ENCODE measurements at places on chromosomes 6 and 20.

DNA sequence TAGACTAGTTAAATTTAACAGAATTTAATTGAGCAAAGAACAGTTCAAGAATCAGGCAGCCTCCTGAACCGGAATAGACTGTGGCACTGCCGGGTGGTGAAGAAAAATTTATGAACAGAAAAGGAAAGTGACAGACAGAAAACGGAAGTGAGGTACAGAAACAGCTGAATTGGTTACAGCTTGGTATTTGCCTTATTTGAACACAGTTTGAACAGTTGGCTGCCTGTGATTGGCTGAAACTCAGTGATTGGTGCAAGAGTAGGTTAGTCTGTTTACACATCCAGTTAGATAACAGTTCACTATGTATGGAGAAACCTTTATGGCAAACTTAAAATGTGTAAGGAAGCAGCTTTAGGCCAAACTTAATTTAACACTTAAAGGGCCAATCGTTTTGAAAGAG, 116.0 kb upstream of the CITED2 start:
- peak; percentile 16 for DNase-seq

DNA sequence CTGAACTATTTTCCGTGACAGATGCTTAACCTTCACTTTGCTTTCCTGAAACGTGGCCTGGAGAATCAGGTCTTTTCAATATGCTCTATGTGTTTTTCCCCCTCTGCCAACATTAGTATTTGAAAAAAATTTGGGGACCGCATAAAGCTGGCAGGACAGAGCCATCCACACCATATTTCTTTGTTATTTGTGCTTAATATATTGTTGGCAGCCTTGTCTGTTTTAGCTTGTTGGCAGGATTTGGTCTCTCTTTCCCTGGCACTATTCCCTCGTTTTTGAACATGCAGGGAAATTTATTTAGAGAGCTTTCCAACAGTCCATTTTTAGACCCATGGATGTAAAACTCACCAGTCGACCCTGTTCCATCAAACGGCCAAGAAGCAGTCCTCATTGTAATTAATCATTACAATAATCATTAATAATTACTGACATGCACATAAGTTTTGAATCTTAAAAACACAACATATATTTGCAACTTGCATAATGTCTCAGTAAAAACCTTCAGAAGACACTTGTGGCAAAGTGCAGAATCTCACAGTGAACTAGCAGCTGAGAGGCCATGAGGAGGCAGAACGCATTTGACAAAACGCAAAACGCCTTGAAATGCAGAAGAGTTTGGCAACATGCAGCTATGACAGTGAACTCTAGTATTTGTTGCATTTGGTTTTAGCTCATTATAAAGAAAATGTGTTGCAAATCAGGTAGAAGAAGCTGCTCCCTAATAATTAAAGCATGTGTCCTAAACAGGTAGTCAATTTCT, 514.2 kb downstream of the C6orf118 start:
- DNase-seq: no peak

DNA sequence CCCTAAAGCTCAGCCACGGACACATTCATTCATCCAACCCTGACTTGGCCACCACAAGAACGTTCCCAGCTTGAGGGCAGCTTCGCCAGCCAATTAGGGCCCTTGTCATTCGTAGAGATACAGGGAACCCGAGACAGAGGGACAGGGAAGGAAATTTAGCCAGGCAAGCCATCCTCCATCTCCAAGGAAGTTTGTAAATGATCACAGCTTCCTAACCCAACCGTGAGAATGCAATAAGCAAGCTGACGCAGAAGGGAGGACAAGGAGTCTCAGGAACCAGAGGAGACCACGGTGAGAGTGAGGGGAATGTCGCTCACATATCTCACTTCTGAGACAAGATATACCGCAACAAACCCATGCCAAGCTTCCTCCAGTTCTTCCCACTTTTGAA, 1.4 kb downstream of the TRAM2 start:
- DNase-seq: peak; percentile 48

GRCh38 chr6:68993911-68994310, 358.8 kb downstream of the ADGRB3 start:
- DNase-seq: no peak

DNA sequence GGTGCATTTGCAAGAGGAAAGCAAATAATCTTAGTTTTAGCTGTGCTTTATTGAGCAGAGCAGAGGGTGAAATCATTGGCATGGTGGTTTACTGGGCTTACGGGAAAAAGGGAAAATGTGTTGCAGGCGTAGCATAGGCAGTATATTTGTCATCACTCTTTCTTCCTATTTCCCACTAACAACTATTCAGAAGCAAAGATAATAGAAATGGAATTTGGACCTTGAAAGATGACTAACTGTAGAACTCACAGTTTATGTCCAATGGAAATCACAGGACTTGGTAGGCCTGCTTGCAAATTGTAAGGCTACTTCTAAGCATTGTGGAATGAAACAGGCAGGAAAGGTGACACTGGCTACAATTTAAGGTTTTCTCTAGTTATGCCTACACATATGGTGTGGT, 611.9 kb upstream of the MAN1A1 start:
- no peak for DNase-seq

DNA sequence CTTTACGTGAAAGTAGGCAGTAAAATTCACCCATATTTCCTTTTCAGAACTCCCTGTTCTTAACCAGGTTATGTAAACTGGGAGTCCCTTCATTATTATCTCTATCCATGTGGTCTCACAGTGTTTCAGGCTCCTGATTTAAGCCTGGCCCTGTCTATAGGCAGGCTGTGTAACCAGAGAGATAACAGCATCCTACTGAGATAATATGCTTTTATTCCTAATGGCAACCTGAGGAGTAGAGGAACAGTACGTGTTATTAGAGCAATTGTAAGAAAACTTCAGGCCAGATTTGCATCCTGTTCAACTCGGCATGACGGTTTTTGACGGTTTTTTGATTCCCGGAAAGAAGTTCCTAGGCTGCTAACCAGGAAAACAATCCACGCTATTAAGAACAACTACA, 16.9 kb downstream of the FUT9 start:
- no peak for DNase-seq

GRCh38 chr20:62766716-62767115, 29.6 kb upstream of the MRGBP start:
- no peak for DNase-seq

GRCh38 chr20:50043573-50044352, 61.0 kb downstream of the SNAI1 start:
- DNase-seq: no peak

GRCh38 chr20:1618954-1619540, 762 bp downstream of the SIRPB1 start:
- no peak for DNase-seq

GRCh38 chr20:6069669-6070068, 15.8 kb upstream of the LRRN4 start:
- no peak for DNase-seq

- DNase-seq: peak; percentile 72
Observed at GRCh38 chr6:1789092-1789491, 179.4 kb downstream of the FOXC1 start.

DNA sequence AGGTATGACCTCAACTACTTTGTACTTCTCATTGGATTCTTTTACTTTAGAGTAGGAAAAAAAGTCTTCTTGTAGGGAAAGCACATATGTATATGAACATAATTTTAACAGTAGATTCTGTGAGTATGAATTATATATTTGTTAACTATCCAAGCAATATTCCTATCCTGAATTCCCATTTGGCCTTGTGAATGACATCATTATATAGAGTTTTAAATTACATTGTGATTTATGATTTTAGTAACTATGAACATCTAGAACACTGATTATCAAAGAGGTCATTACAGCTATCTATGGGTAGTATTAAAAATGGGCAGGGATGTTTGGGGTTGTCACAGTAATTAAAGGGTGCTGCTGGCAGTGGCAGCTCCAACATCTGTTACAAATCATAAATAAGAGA, 163.9 kb upstream of the TFAP2D start:
- DNase-seq: no peak

DNA sequence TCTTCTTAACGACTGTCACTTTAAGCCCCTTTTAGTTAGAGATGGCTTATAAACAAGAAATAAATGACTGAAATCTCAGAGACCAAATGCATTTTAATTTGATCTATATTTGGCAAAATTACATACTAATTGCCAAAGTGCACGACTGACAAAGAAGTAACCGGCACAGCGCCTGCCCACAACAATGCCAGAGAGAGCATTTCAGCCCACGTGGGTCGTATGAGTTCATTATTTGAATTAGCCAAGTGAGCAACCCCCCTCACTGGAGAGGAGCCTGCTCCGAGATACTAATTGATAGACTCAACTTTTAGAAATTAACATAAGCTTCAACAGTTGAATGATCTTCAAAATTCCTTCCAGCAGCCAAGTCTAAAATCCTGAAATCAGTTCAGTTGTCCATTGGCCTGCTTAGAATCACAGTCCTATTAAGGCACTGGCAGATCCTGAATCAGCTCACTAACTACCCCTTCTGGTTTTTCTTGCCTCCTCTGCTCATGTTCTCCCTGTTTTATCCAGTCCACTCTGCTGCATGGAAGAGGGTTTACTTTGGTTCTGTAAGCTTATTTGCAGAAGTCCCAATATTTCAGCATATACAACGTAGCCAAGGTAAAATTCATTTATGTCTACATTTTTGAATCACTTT, 519.1 kb upstream of the AGPAT4 start:
- DNase-seq: no peak

DNA sequence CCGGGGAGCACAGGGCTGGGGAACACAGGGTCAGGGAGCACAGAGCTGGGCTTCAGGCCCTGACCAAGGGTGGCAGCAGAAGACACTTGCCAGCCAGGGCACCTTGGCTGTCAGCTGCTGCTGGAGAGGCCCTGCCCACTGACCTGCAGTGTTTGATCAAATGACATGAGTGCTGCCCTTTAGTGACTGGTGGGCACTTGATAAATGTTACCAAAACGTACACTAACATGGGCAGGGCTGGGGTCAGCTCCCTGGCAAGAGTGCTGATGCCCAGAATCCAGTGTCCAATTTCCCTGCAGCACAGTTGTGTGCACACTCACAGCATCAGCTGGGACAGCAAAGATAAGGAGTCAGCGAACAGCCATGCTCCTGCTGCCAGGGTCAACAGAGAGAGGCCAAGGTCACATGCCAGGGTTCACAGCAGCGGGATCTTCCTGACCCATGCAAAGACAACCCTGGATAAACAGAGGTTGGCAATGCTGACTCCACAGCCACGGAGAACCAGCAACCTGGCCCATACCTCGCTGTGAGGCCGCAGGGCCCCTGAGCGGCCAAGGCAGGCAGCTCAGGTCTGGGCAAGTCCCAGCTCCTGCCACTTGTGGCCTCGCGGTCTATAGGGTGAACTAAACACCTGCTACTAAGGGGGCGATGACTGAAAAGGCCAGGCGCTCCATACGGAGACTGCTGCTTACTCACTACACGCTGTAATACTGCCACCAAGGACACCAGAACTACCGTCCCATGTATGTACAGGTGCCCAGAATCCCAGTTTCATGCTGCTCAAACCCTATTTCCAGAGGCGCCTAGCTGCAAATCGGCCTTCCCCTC, 46.3 kb downstream of the NINL start:
- no peak for DNase-seq

DNA sequence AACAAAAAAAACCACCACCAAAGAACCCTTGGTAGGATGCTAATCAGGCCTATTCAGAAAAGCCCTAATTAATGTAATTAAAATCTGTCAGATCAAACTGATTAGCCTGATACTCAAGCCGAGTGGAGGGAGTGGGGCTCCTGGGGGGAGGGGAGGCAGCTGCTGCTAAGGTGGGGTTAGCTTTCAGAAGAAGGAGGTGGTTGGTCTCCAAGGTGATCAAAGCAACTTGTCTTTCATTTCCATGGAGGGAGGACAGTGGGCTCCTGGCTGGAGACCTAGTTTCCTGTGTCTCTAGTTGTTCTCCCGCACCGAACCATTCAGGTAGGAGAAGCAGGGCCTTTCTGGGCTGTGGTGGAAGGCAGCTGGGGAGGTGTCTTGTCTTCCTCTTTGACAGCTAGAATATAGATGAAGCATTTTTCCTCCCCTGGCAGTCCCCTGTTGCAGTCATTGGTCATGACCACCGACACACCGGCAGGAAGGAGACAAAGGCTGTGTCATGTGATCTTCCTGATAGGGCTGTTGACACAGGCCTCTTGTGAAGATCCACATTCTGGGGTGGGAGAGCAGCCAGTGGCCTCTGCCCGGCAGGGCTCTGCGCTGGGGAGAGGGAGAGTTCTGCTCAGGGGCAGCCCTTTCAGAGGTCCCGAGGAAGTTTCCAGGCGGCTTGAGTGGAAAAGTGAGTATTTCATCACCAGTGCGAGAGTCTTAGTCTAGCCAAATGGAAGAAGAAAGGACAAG, 39.9 kb upstream of the PRDM1 start:
- no peak for DNase-seq

DNA sequence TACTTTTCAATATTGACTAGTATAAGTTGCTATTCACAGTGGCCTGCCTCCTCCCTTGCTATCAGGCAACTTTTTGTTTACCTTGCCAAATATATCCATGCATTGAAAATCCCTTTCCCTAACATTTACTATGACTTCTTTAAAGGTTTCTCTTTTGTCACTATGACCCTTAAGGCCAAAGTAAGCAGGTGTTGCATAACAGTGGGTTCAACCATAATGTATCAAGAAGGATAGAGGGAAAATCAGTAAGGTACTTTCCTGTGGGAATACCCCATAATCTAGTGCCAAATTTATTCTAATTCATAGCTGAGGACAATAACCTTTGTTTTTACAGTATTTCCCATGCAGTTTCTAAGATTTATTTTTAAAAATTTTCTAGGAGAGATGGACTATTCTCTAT, 527.6 kb downstream of the CDKAL1 start:
- DNase-seq: no peak

GRCh38 chr20:50980071-50980681, 21.6 kb downstream of the MOCS3 start:
- peak; percentile 48 for DNase-seq

GRCh38 chr6:130896249-130896648, 69.0 kb downstream of the SMLR1 start:
- no peak for DNase-seq

DNA sequence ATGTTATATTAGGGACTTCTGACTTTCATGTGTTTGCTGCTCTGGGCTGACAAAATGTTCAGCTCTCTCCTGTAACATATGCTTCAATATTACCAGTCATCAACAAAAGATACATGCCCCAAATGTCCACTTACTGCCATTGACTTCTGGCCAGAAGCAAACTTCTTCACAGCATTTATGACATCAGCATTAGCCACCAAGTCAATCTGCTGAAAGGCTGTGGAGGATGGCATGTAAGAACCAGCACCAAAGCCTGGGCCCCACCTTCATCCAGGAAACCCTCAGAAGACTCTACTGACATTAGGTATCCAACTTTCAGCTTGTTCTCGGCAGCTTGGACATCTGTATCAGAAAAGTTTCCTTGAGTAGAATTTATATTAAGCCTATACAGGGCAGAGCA, 595.5 kb downstream of the COL12A1 start:
- no peak for DNase-seq

DNA sequence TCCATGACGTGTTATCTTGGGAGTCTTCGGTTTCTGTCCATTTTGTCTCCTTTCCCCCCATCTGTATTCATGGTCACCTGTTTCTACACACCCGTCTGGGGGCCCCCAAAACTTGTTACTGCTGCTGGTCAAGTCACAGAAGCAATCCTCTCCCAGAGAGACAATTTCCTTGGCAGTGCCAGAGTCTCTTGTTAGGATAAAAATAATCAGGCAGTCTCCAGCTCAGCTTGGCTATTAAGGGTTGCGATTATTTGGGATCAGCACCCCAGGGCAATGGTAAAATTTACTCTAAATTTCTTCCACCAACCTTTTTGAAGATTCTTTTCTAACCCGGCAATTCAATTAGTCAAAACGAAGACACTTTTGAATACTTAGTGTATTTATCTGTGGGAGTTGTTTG, 229.1 kb upstream of the JARID2 start:
- DNase-seq: no peak

- DNase-seq: no peak
Observed at GRCh38 chr20:12570371-12570770, 438.4 kb upstream of the SPTLC3 start.

GRCh38 chr6:109295109-109295773, 87.0 kb downstream of the CD164 start:
- no peak for DNase-seq

Data from endothelial cell of umbilical vein (primary cell).